Posterior vena cava (tissue), 2 donors: ENCODE measurements at places on chromosomes 7 and 10.

DNA sequence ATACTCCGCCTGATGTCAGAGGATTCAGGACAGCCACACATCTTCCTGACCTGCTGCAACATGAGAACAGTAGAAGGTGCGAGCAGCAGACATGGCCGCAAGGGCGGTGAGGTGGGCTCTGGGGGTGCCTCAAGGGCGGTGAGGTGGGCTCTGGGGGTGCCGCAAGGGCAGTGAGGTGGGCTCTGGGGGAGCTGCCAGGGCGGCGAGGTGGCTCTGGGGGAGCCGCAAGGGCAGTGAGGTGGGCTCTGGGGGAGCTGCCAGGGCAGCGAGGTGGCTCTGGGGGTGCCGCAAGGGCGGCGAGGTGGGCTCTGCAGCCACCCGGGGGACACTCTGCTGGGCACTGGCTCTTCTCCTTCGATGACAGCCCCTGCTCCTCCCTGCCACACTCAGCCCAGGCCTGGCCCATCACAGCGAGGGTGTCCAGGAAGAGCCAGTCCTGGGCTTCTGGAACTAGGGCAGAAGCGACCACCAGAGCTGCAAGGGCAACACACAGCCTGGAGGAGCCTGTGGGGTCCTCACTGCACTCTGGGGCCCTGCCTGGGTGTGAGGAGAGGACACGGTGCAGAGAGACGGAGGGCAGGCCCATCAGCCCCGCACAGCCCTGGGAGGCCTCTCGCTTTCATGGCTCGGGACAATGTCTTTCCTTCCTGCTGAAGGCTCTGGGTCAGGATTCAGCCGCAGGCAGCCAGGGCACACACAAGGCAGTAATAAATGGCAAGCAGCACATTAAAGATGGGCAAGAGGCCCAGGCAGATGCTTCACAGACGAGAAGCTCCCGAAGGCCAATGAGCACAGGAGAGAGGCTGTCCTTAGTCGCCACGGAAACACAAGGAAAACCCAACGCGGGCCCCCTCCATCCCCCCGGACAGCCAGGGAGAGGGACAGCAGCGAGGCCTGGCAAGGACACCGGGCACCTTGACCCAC is 42.5 kb downstream of the STK32C start:
- peak; percentile 79 for DNase-seq

GRCh38 chr10:6757158-6757557 is 177.1 kb upstream of the PRKCQ start:
- DNase-seq = no peak

DNA sequence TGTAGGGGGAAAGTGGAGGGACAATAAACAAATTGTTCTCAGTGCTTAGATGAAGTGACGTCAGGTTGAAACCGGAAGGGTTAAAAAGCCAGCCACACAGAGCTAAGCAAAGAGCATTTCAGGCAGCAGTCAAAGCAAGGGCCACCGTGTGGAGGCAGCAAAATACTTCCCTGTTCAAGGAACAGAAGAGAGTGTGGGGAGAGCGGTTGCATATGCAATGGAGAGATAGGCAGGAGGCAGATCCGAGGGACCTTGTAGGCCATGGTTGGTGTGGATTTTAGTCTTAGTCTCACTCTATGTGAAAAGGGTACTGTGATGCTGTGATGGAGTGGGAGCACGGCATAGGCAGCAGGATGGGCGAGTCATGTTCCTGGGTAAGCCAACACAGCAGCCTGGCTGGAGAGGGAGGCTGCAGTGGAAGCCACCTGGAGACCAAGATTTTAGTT is 3.8 kb upstream of the STN1 start:
- no peak for DNase-seq

DNA sequence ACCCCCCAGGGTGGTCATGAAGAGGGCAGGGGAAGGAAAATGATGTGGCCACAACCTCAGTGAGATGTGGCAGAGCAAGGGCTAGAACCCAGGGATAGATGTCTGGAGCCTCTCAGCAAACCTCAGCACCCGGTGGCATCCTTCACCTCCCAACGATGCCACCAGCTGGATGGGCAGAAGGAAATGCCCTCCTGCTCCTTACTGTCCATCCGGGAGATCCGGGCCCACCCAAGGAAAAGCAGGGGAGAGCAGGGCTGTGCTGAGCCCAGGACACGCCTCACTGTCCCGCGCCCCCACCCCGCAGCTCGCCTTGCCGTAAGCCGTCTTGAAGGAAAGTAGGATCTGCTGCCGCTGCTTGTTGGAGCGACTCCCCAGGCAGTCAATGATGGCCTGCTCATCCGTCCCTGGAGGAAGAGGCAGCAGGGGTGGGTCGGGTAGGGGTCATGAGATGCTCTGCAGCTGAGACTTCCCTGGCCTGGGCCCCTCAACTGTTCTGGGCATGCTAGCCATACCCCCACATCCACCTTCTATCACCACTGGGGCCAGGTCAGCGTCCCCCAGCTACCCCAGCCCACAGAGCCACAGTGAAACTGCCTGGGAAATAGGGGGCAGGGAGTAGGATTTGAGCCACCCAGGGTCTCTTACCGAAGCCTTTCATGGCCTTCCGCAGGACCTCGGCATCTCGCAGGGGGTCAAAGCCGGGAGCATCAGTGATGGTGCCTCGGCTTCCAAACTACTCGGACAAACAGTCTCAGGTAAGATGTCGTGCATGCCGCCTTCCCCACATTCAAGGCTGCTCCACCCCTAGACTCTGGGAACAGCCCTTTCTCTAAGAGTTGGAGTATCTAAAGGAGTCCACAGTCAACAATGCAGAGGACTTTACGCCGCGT is 34.3 kb downstream of the PLAC9 start:
- DNase-seq = peak; percentile 81

DNA sequence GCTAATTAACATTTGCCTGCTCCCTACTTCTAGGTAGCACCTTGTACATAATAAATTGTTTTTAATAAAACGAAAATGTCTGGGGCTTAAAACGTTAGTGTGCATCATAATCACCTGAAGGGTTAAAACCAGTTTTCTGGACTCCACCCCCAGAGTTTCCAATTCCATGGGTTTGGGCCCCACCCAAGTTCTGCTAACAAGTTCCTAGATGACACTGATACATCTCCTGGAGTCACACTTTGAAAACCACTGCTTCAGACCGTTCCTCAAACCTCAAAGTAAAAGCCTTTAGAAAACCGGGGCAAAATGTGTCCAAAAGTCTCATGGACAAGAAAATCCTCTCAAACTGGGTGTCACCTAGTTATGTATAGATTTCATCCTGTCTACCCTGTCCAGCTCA is 9.3 kb downstream of the OSBPL3 start:
- DNase-seq = no peak

DNA sequence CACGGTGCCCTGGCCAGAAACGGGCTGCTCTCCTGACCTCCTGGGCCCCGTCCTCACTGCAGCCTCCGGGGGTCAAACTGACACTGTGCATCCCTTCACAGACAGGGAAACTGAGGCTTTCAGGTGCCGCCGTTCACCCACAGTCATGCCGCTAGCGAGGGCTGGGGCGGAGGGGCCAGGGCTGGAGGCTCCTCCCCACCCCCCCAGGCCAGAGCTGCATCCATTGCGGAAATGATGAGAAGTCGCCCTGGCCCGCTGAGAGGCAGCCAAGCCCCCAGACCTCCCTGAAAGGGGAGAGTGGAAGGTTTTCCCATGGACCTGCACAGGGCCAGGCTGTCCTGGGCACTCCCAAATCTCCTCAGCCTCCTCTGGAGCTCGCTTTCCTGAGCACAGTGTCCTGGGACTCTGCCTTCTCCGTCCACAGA is 16.5 kb upstream of the INPP5A start:
- DNase-seq = peak; percentile 45

- no peak for DNase-seq
Measured at GRCh38 chr7:46566097-46566774, 645.2 kb upstream of the IGFBP3 start.

GRCh38 chr10:72310636-72311035 is 36.9 kb downstream of the DDIT4 start:
- DNase-seq = no peak

DNA sequence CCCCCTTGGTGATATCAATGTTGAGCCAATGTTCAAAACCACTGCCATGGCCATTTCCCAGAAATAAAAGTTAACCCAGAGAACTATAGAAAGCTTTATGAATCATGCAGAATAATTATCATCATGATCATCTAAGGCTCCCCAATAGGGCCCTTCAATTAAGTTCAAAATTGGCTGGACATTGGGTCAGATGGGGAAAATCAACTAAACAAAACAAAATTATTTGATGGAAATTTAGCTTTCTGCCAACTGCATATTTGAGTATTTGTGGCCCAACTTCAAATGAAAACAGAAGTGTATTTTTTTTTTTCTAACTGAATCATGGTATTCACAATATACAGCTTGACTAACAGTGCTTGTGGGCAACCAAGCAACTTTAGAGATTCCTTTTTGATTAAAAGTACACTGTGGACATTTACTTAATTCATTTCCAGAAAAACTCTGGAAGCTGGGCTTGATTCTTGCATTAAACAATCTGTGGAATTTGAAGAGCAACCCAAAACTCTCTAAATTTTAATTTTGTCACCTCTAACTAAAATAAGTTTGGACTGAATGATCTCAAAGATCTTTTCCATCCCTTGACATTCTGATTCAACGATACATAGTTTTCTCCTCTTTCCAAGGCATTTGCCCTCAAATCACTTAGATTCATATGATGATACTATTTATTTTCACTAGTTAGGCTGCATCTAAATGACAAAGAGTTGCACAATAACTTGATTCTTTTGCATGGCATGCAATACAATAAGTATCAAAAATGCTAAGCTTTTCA is 203.2 kb downstream of the AHR start:
- DNase-seq = no peak

GRCh38 chr10:79084972-79085597 is 16.3 kb downstream of the ZMIZ1 start:
- DNase-seq = no peak

DNA sequence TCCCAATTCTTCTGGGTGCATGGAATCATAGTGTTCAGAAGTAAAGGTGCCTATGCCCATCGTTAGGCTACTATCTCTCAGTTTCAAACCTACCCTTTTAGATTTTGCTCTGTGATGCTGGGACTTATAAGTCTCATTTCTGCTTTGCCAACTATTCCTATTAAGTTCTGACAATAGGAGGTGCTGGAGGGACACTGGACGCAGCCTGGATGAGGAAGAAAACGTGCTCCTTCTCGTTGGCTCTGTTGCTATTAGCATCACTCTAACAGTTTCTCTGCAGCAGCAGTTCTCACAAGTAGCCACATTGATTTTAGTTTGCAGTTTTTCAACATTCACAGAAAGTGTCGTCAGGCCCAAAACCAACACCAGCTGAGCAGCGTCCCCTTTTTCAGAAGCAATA is 72.4 kb downstream of the ABCC2 start:
- DNase-seq = no peak

GRCh38 chr10:36248304-36248981 is 606.3 kb upstream of the FZD8 start:
- no peak for DNase-seq

DNA sequence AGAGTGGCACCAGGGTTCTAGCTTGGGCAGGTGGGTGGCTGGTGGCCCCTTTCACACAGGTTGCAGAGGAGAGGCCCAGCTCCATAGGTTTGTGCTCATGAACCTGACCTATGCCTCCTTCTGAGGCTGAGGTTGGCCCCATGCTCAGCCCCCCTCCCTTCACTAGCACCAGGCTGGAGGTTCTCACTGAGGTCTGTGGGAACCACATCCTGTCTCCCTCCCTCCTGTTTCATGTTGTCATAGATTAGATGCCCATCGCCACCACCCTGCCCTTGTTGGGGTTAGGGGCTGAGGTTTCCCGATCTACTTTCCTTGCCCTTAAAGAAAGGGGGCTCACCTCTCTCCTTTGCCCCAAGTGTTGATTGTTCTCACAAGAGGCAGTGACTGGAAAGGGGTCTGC is 14.7 kb downstream of the NEUROG3 start:
- DNase-seq = no peak

- no peak for DNase-seq
Measured at GRCh38 chr10:92593619-92594588, 974 bp downstream of the KIF11 start.

DNA sequence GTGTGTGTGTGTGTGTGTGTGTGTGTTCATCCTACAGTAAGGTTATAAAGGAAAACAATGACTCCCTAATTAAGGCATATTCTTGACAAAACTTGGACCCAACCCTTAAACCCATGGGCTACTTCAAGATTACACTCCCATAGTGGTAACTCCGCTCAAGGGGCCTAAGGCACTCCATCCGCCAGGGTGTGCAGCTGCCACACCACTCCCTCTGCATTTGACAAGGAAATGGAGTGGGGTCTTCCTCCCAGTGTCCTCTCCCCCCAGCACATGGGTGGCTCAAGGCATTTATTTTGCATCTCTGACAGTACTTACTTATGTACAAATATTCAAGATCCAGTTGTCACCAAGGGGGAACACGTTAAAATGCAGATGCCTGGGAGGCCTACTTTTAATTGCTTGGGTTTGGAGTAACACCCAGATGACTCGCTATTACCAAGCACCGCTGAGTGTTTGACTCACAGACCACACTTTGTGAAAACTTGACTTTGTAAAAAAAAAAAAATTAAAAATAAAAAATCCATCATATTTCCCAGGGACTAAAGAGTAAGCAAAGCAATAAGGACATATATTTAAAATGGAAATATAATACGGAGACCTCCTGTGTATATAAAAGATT is 53.0 kb upstream of the AGR3 start:
- DNase-seq = no peak

DNA sequence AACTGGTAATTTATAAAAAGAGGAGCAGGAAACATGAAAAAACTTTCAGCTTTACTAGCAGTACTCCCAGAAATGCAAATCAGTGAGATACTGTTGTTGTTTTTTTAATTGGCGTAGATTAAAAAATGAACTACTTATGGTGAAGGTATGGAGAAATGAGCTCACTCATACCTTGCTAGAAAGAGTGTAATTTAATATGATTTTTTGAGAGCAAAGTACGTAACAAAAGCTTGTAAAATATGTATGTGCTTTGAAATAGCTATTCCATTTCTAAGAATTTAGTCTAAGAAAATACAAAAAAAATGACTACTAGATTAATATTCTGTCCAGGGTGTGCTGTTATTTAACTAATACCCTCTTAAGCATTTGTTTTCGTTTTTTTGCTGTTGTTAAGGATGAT is 5.5 kb downstream of the CUL1 start:
- DNase-seq = no peak

- DNase-seq = peak; percentile 15
Measured at GRCh38 chr10:128003521-128003920, 96.6 kb downstream of the PTPRE start.

DNA sequence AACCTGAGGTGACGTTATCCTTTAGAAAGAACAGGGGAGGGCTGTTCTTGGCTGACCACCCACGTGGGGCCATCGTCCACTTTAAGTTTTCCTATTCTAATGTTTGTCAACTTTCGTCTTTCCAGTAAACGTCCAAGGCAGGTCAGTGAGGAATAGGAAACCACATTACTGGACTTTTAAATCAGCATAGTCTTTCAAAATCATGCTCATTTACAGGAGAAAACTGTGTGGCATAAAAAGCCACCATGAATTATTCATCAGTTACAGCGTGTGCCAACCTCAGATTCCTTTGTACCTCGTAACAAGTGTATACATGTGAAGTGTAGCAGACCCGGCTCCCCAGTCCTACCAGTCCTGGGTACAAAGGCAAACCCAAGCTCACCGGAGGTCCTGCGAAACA is 25.1 kb upstream of the ABLIM1 start:
- no peak for DNase-seq

- DNase-seq = no peak
Measured at GRCh38 chr10:109450702-109451101, 472.6 kb downstream of the XPNPEP1 start.
